ENCODE measurements at places on chromosomes 5 and 9.

GRCh38 chr9:21634951-21635350 lies 152.8 kb upstream of the IFNE start:
- no peak for DNase-seq

- DNase-seq = no peak
Measured at GRCh38 chr5:132556153-132556762, 519 bp upstream of the RAD50 start.

DNA sequence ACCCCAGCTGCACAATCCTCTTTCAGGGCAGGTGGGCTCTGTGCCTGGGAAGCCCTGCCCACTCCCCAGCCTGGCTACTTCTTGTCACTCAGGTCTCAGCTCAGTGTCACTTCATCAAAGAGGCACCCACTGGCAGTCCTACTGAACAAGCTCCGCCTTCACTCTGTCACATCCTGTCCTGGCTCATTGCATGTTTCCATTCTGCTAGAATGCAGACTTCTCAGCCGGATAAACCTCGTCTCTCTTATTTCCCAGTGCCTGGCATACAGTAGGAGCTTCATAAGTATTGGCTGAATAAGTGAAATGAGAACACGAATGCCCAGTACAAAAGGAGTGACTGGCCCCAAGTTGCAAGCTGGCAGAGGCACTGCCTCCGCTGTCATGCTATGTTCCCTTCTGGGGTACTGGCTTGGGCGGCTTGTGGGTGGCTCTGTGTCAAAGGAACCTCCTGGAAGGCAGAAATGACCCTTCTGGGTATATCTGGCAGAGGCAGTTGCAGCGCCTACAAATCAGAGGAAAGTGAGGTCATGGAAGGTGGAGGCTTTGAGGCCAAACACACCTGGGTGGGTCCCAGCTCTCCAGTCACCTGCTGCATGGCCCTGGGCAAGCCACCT lies 98.3 kb upstream of the PHYKPL start:
- no peak for DNase-seq

- peak; percentile 49 for DNase-seq
Measured at GRCh38 chr5:159133041-159133741, 33.5 kb upstream of the EBF1 start.

DNA sequence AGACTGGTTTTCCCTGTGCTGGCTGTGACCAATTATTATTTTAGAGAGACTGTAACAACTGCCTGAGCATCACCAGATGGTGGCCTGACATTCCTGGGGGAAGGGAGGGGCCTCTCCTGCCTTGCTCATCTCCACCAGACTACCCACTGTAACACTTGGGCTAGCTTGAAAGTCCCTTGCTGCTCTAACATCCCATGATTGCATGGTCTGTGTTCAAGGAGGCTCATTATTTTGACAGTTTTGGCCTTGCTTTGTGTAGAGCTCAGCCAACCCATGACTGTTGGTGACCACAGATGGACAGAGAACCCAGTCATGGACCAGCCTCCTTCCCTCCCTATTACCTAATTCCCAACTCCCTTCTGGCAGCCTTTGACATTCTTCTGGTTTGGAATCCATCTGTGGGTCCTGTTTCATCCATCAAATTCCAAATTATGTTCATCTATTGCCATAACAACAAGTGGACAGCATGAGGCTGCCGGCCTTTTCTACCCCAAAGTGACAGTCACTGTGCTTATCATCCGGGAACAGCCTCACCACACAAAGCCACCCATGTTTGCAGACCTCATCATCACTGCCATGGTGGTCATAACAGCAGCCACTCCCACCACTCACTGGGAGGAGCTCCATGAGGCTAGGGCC lies 49.0 kb upstream of the ICE1 start:
- no peak for DNase-seq

GRCh38 chr5:139946440-139946839 lies 96.7 kb downstream of the NRG2 start:
- no peak for DNase-seq

GRCh38 chr9:13587571-13587970 lies 308.1 kb upstream of the MPDZ start:
- DNase-seq = no peak

GRCh38 chr5:103951776-103952175 lies 389.2 kb upstream of the NUDT12 start:
- DNase-seq = no peak

DNA sequence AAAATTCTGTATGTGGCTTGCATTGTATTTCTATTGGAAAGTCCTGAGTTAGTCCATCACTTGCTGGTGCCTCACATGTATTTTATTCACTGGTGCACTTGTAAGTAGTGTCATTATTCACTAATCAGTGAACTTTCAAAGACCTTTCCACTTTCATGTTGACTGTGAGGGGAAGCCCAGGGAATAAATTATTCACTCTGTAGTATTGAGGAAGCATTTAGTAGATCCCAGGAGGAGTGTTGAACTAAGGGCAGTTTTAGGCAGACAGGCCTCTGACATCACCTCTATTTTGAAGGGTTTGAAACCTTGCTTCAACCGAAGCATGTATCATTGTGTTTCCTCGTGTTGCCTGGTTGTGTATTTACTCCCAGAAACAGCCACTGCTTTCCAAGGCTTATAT lies 705.4 kb upstream of the RIOK2 start:
- no peak for DNase-seq

- DNase-seq = peak; percentile 22
Measured at GRCh38 chr5:37886242-37886905, 46.5 kb upstream of the GDNF start.

DNA sequence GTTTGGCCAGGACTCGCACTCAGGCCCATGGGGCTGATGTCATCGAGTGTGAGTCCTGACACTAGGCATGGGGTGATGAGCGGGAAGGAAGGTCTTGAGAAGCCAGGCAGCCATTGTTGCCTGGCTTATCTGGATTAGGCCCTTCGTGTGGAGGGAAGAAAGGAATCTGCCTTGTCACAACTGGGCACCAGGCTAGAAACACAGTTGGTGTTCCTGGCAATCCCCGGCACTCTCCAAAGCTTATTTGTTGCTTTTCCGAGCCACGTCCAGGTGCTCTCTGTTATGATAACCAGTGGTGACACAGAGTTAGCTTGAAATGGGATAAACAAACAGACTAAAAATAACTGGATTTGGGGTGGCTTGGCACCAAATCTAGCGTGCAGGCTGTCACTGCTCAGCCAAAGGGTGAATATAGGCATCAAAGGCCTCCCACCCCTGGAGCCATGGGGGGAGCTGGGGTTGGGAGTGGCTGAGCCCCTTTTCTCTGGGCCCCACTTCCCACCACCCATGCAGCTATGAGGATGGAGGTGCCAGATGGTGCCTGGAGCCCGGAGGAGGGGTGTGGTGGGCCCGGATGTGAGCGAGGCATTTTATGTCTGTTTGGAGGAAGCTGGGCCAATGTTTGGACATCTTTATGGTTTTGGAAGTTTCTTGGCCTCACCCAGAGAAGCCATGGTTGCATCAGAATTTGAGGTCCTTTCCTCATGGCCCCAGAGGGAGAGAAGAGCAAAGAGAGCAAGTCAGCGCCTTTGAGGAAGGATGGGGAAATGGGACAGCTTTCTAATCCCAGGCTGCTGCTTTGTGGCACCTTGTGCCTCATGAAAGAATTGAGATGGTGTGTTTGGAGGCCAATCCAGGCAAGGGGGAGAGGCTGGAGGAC lies 98.0 kb upstream of the PITX1 start:
- DNase-seq = no peak

DNA sequence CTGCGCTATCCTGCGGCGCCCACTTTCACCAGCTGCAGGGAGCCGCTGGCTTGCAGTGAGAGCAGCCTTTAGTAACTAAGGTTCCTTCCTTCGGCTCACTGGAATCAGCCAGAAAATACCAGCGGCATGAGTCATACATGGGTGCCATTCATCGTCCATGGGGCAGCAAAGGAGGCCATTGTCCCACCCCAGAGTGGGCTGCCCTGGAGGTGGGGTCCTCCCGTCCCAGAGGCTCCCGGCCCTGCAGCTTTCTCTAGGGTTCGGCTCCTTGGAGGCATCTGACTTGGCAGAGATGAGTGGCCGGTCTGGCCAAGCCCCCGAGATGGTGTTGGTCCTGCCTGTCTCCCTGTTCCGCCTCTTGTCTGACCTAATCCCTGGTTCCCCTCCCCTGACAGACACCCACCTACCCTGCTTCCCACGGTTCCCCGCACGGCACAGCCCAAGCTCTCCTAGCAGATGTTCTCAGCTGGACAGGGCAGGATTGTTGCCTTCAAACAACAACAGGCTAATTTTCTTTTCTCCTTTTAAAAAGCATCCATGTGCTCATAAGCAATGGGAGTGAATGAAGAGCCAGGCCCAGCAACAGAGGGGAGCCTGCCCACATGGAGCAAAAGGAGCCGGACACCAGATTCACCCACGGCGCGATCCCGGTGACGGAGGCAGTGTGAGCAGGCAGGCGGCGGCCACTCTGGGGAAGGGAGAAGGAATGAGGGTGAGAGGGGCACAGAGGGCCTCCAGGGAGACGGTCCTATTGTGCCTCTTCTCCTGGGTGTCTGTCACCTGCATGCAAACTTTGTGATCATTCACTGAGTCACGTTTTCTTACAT lies 97.0 kb upstream of the COL5A1 start:
- no peak for DNase-seq

DNA sequence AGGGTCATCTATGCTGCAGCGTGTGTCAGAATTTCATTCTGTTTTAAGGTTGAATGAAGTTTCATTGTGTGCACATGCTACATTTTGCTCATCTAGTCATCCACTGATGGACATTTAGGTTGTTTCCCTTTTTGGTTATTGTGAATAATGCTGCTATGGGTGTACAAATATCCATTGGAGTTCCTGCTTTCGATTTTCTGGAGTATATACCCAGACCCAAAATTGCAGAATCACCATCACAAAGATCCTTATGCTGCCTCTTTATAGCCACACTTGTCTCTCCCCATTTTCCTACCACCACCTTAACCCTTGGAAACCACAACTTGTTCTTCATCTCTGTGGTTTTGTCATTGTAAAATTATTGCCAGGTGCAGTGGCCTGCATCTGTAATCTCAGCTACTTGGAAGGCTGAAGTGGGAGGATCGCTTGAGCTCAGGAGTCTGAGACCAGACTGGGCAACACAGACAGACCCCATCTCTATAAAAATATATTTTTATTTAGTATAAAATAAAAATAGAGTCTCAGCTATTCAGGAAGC lies 166.2 kb downstream of the HSD17B3 start:
- DNase-seq = no peak

- no peak for DNase-seq
Measured at GRCh38 chr5:181070523-181070922, 30.5 kb downstream of the BTNL9 start.

Data from large intestine (tissue), 12 donors.